ENCODE measurements at places on chromosomes 1 and 21. TPM values are rescaled to one million over a fixed set of nuclear protein-coding genes. Genes with fewer than 3 reads are reported as not detected.

The DMRTA2 gene
- not detected for total RNA-seq

The NPR1 gene
- 6.6 TPM for total RNA-seq

The FTCD gene
- not detected for total RNA-seq

The TTC22 gene
- 27.4 TPM for total RNA-seq

The AVPR1B gene
- total RNA-seq = 1.3 TPM

The TAS1R1 gene
- not detected for total RNA-seq

The NHLH2 gene
- total RNA-seq = not detected

The RERE gene
- 131 TPM for total RNA-seq

The MANEAL gene
- 5.8 TPM for total RNA-seq

The EXTL2 gene
- total RNA-seq = 33.5 TPM

The SYPL2 gene
- not detected for total RNA-seq

The HORMAD1 gene
- not detected for total RNA-seq

The HOOK1 gene
- total RNA-seq = 41.9 TPM

Measured in stomach (tissue), 19 donors.